ENCODE measurements at places on chromosomes 6 and 20. TPM values are rescaled to one million over a fixed set of nuclear protein-coding genes. Genes with fewer than 3 reads are reported as not detected.

DNA sequence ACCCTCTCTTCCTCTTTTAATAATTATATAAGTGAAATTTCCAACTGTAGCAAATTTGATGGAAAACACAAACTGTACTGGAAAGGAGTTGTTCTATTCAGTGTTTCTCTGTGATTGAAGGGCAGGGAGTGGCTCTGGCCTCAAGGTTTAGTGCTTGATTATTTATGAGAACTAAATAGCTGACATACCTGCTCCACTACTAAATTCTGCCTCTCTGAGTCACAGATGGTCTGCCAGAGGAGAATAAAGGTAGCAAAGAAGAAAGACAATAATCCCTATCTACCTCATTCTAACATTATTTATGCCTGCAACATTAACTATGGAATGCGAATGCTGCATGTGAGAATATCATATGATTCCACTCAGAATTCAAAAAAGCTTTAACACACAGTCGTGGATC lies 9.3 kb downstream of the BMP5 start:
- DNase-seq = no peak

DNA sequence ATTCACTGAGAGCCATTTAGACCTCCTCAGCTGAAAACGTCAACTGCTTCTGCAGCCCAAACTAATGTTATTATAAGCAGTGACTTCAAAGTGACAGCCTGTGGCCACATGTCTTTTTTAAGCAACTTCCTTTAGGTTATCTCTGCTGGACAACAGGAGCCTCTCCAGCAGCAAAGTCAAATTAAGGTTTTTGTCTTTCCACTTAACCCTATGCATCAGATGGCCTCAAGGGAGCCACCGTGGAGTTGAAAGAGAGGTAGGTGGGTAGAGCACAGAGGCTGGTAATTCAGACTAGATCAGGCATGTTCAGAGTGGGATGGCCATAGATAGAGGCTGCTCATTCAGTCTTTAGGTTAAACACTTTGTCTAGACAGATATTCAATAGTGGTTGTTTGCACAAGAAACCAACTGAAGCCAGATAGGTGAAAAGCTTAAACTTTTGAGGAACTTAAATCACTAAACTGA lies 300.6 kb upstream of the ECI2 start:
- no peak for DNase-seq

DNA sequence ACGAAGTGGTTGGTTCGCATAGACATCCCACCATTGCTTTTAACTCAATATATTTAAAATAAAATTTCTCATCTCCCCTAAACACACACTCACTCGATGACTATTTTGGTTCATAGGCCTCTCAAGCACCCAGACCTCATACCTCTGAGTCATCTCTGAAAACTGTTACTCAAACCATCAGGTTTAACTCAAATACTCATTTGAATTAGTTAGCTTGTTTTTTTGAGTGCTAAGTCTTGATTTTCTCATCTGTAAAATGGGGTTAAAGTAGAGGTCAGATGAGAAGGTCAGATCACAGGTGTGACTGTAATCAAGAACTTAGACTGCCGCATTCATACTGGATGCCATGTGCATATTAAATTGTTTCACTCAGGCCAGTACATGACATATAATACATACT lies 243.9 kb upstream of the TENT5A start:
- DNase-seq = peak; percentile 85

DNA sequence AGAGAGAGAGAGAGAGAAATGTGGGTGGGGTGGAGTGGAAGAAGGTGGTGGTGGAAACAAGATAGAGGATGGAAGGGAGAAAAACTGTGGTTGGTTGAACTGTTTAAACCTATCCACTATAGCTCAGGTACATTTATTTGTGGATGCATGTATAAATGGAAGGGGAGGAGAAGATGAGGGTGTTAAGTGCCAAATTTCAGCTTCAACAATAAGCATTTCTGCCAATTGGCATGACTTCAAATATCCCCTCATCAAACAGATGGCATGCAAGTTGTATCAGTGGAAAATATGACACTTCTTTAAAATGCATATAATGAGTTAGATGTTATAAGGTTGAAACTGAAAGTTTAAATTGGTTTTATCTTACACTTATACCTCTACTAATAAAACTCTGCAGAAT lies 216.1 kb downstream of the LMBRD1 start:
- no peak for DNase-seq

DNA sequence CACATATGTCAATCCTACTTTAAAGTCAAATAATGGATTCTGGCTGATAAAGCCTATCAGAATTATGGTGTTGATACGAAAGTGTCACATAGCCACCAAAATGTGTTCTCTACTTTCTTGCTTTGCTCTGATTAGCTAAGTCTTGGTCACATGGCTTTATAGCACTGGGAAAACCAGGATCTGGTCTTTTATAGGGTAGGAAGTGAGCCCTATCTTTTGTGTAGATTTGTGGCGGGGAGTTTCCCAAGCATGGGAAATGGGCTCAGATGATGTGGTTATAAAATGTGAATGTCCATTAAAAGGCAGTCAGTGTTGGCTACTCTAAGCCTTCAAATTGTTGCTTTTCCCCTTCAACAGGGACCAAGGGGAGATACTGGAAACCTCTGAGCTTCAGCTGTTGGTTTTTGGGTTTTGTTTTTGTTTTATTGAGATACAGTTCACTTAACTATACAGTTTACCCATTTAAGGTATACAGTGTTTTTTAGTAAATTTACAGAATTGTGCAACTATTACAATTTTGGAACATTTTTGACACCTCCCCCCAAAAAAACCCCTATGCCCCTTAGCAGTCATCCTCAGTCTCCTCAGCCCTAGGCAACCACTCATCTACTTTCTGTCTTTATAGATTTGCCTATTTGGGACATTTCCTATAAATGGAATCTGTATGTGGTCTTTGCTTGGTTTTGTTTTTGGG lies 12.2 kb downstream of the RRP36 start:
- no peak for DNase-seq

DNA sequence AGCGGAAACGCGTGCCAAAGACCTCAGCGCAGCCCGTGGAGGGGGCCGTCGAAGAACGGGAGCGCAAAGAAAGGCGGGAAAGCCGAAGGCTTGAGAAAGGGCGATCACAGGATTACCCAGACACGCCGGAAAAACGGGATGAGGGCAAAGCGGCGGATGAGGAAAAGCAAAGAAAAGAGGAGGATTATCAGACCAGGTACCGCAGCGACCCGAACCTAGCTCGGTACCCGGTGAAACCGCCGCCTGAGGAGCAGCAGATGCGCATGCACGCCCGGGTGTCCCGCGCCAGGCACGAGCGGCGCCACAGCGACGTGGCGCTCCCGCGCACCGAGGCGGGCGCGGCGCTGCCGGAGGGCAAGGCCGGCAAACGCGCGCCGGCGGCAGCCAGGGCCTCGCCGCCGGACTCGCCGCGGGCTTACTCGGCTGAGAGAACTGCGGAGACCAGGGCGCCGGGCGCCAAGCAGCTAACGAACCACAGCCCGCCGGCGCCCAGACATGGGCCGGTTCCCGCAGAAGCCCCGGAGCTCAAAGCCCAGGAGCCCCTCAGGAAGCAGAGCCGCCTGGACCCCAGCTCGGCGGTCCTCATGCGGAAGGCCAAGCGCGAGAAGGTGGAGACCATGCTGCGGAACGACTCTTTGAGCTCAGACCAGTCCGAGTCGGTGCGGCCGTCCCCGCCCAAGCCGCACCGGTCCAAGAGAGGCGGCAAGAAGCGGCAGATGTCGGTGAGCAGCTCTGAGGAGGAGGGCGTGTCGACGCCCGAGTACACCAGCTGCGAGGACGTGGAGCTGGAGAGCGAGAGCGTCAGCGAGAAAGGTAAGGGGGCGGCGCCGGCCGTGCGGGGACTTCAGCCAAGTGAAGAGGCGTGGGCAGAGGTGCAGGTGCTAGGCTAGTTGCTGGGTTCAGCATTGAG lies 296.2 kb downstream of the RIMS1 start:
- DNase-seq = no peak

DNA sequence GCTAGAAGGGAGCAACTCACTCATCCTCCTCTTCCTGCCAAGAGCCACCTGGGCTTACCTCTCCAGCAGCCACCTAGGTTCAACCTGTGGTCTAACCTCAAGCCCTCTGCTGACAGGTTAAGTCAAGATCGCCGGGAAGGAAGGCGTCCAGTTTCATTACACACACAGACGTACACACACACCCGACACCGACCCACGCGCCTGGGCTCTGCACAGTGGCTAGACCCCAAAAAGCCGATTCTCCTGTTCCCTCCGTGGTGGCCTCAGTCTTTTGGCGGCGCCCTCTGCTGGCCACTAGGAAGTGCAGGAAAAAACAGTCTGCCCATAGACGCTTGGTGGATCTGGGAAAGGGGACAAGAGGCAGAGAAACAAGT lies 52.8 kb downstream of the MRPL14 start:
- peak; percentile 85 for DNase-seq

DNA sequence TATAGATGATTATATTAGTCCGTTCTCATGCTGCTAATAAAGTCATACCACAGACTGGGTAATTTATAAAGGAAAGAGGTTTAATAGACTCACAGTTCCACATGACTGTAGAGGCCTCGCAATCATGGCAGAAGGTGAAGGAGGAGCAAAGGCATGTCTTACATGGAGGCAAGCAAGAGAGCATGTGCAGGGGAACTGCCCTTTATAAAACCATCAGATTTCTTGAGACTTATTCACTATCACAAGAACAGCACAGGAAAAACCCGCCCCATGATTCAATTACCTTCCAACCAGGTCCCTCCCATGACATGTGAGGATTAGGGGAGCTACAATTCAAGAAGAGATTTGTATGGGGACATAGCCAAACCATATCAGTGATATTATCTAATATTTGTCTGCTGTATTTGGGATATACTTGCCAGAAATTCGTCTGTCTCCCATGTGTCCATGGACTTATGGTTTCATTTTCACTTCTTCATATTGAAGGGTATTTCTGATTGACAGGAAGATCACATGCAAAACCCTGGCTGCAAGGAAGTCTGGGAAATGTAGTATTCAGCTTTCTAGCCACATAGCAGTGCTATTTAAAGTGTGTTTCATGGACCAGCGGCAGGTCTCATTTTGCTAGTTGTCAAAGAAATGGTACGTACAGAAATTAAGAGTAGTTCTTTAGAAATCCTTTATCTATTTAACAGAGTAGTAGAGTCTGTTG lies 50.5 kb upstream of the PAK5 start:
- DNase-seq = peak; percentile 78

DNA sequence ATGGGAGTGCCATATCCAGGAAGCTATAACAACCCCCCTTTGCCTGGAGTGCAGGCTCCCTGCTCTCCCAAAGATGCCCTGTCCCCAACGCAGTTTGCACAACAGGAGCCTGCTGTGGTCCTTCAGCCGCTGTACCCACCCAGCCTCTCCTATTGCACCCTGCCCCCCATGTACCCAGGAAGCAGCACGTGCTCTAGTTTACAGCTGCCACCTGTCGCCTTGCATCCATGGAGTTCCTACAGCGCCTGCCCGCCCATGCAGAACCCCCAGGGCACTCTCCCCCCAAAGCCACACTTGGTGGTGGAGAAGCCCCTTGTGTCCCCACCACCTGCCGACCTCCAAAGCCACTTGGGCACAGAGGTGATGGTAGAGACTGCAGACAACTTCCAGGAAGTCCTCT lies 56.7 kb upstream of the TMEM181 start:
- DNase-seq = no peak

DNA sequence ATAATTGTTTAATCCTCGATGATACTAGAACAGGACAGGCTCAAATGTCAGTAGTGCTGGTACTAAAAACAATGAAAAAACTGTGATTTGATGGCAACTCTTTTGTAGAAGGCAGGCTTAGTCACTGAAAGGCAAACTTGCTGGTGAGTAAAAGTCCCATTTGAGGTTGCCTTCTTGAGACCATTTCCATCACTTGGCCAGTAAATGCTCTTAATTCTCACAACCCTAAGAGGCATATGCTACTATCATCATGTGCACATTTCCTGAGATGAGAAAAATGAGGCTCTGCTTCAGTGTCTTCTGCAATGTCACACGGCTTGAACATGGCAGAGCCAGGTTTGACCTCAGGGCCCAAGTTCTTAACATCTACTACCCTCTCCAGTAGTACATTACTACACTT lies 9.9 kb downstream of the AKIRIN2 start:
- no peak for DNase-seq

DNA sequence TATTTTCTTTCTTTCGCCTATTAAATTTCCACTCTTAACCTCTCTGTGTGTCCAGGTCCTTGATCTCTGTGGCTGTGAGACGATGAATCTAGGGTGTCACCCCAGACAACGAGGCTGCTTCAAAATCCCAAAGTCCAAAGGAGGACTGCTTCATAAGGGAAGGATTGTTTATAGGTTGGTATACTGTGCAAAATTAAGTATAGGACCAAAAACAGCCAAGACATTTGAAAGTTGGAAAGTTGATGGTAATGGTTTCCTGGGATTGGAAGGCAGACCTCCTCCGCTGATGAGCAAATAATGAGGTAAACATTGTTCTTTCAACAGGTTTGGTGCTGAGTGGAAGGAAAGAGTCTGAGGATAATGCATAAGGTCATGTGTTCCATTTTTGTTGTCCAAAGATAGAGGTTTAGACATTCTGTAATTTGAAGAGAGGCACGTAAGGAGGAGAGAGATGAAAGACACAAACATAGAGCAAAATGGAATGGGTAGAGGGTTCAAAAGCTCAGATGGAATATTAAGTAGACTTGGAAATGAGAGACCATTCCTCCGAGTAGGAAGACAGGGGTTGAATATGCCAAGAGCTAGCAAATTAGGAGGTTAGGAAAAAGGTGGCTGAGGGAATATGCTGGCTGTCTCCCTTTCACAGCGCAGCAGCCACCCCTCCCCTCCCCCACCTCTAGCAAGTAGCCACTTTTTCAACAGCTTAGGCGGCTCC lies 24.8 kb downstream of the ZNF311 start:
- DNase-seq = no peak

DNA sequence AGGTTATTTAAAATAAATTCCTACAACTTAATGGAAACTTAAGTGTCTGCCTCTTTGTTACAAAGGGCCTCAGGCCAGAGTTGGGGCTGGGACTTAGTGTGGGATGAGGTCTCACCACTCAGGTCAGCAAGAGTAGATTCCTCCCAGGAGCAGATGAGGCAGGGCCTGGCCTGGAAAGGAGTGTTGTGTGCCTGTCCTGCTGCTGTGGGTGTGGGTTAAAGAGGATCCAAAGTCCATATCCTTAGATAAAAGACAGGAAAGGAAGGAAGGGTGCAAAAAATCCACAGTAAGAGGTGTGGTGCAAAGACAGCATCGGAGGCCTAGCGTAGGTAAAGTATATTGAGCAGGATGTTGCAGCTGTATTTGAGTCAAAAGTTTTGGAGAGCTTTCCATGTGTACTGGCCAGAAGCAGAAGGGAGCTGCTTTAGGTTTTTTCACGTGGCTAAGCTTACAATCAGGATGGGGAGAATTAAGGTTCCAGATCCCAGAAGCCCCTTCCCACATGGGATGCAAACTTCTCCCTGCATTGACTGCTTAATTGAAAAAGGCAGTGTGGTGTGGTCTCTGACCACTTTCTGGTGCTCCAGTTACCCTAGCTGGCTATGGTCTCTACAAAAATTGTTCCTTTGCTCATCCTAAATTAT lies 12.8 kb upstream of the PLCG1 start:
- no peak for DNase-seq

GRCh38 chr6:7621761-7622160 lies 31.8 kb downstream of the SNRNP48 start:
- DNase-seq = peak; percentile 31

The NKX2-4 gene
- not detected for total RNA-seq

The LRRC1 gene
- 0.96 TPM for total RNA-seq

The TRERF1 gene
- total RNA-seq = 4.0 TPM

The SSTR4 gene
- not detected for total RNA-seq
